ENCODE measurements at places on chromosomes 6 and 20.

DNA sequence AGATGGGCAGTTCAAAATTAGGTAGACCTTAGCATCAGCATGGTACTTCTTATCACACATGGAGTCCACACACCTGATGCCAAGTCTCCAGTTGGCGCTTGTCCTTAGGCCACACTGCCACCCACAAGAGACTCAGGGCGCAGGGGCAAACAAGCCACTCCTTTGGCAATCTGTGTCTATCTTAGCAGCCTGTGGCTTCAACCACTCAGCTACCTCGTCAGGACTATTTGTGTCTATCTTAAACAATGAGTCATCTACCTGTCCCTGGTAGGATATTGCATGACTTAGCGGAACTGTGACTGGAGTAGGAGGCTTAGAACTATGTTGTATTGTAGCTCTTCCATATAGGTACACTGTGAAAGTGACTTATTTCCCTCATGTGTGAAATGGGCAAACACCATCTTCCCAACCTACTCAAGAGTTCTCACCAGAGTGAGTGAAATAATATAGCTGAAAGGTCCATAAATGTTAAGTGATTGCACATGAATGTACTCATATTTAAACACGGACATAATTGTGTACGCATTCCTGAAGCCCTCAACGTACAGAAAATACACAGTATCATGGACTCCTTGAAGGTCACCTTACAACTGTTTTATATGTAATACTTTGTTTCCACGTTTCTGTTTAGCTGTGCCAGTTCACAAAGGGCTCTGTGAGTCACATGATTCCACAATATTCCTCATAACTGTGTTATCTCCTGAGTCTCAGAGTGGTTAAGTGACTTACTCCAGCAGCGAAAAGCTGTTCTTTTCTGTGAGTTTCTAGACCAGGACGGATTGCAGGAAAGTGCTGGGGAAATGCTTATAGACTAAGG is 1.6 kb downstream of the TRIM27 start:
- peak; percentile 16 for DNase-seq

- peak; percentile 11 for DNase-seq
Observed at GRCh38 chr6:122289762-122290539, 109.5 kb upstream of the HSF2 start.

- DNase-seq: no peak
Observed at GRCh38 chr6:75932067-75932466, 140.4 kb downstream of the IMPG1 start.

DNA sequence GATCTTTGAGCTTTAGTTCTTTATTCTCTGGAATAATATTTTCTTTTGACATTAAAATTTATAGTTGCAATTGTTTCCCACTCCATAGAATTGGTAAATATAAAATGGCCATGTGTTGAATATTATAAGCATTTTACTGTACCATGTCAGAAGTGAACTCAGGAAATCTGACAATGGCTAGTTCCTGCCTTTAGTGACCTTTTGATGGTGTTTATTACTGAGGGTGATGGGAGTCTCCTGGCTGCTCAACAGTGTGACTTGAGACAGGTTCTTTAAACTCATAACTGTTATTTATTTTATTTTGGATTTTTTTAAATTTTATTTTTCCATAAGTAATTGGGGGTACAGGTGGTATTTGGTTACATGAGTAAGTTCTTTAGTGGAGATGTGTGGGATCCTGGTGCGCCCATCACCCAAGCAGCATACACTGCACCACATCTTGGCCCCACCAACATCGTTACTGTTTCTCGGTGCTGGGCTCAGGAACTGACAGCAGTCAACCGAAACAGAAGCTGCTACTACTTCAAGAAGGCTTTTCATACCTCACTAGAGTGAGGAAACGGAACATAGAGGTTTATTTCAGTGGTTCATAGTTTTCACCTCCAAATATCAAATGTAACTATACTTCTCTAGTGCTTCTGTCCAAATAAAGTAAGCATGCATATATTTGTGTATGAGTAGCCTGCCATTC is 90.4 kb downstream of the PLEKHG1 start:
- DNase-seq: no peak

DNA sequence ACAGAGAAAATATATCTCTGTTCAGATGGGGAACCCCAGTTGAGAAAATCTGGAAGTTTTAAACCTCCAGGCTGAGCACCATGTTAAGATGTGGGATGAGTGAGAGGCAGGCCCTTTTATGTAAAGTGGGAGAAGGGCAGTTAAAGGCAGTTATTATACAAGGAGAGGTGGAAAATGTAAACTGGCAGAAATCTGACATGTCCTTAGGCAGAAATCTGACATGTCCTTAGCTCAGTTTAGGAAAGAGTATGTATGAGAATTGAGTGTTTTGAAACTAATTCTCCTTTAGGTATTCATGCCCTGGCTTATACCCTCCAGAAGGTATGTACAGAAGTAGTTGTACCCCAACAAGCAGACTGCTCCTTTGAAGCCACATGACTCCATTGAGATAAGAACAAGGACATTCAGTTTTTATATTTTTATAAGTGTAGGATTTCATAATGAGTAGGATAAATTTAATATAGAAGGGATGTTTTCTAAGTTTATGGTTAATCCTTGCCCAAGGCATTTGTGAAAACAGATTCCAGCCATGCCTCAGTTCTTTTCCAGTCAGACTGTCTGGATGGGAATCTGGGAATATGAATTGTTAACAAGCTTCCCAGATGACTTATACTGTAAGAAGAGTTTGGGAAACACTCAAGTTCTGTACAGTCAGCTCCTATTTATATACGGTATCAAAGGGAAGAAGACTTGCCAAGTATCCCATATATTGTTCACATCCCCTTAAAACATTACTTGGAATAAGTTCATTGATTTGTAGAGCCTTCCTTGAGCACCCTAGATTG is 87.7 kb downstream of the SCAND1 start:
- DNase-seq: peak; percentile 74

DNA sequence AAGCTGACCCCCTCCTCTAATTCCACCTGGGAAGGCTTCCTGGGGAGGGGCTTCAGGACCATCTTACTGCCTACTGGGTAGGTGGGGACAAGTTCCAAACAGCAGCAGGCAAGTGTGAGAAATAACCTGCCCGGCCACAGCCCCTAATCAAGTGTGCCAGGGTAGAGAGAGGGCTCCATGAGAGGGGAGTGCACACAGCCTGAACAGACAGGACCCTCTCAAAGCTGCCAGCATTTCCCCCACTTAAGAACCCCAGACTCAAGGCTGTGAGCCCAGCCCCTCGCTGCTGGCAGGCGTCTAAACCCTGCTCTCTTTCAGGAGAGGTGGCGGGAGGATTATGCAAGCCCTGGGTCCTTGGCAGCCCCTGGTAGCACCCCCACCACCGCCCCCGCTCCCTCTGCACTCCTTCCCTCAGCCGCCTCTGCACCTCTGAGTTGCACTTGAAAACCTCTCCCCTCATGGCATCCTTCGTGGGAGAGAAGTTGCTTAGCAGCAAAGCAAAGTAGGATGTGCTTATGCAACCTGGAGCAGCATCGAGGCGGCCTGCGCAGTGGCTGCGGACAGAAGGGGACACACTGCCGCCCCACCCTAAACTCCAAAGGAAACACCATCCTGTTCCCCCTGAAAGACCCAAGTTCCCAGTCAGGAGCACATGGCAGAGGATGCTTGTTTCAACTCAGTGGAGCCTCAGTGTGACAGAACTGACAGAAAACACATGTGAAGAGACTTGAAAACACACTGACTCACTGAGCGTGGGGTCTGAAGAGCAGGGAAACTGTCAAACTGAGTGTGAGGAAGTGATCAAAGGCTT is 10.5 kb downstream of the DDRGK1 start:
- no peak for DNase-seq

DNA sequence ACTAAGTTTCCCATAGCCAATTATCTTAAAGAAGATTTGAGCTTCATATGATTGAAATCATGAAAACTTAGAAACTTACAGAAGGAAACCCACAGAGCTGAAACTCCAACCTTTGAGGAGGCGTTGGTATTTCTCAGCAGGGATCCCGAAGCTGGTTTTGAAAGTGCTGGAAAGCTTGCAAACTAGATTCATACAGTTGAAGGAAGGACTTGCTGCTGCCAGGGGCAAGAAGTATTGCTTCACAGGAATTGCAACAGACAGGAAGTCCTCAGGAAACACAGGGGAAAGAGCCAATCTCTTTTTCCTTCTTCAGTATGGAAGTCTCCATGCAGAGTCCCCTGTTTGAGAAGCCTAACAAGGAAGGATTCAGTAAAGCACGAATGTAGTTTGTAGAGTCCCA is 419.7 kb downstream of the CD109 start:
- DNase-seq: no peak

- no peak for DNase-seq
Observed at GRCh38 chr6:71523548-71523947, 234.9 kb downstream of the OGFRL1 start.

GRCh38 chr6:170267688-170268087 is 23.2 kb downstream of the DLL1 start:
- DNase-seq: no peak

DNA sequence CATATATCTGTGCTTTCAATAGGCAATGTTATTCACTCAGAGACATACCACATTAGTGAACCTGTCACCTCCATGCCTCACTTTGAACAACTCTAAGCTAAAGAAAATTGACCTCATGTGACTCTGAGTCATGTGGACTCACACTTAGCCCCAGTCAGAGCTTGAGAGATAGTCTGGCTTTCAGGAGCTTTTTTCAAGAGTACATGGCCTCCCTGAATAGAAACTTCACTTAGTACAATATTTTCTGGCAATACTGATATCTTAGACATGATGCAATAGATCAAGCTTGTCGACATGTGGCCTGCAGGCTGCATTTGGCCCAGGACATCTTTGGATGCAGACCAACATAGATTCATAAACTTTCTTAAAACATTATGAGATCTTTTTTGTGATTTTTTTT is 8.5 kb downstream of the SPTLC3 start:
- no peak for DNase-seq

- no peak for DNase-seq
Observed at GRCh38 chr20:10963717-10964266, 290.0 kb upstream of the JAG1 start.

DNA sequence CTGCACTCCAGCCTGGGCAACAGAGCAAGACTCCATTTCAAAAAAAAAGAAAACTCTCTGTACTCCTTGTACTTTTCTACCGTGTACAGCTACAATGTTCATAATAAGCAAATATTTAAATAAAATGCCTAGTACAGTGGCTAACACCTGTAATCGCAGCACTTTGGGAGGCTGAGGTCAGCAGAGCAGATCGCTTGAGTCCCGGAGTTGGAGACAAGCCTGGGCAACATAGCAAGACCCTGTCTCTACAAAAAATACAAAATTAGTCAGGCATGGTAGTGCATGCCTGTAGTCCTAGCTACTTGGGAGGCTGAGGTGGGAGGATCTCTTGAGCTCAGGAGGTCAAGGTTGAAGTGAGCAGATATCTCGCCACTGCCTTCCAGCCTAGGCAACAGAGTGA is 5.7 kb downstream of the NAPB start:
- no peak for DNase-seq

DNA sequence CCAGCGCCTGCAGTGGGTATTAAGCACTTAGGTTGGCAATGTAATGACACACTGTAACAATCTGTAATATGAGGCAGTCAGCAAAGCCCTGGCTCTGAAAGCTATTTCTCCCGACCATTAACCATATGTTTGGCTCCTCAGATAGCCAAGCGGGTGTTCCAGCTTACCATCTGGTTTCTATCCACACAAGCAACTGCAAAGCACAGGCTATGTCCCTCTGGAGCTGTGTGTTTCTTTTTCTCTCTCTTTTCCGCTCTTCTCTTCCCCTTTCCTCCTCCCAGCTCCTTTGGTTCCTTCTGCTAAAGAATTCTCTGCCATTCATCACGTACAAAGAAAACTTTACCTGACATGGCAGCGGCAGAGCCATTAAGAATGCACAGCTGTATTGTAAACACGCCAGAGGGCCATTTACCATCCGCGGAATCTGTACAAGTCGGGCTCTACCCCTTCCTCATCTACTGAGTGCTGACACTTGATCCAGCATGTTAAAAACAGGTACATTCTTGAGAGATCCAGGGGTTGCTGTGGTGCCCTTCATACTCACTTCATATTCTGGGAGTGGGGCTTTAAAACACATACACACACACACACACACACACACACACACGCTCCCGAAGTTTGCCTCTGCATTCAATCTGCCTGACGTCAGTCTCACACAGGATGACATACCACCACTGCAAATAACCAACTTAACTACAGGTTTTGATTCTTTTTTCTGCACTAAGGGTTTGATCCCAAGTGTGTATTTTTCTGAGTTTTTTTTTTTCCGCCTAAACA is 77.2 kb downstream of the BACH2 start:
- no peak for DNase-seq

GRCh38 chr6:169577974-169578373 is 123.9 kb downstream of the WDR27 start:
- no peak for DNase-seq

DNA sequence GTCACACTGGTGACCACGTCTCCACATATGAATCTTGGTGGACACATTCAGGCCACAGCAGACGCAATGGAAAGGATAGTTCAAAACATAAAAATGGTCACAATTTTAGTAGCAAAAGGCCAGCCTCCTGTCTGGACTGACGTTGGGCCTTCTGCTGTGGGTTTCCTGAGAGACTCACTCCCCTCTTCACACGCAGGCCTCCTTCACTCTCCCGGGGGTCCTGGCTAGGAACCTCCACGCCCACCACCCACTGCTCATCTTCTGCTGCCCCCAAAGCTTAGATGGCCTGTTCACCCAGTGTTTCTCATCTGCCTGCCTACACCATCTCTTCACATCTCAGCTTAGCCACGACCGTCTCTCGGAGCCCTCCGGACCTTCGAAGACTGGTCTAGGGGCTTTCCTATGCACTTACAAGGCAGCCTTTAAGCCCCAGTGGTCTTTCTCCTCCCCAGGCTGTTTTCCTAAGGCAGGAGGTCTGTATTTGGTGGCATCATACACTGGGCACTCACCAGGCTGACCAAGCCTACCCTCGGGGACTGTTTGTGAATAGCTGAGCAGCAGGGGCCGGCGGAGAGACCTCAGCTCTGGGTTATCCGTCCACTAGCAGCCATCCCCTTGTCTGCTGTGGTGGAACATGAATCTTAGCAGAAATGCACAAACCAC is 46.6 kb upstream of the AFDN start:
- DNase-seq: no peak

- DNase-seq: no peak
Observed at GRCh38 chr6:27616328-27617045, 143.6 kb upstream of the ZNF184 start.

- DNase-seq: no peak
Observed at GRCh38 chr6:154343473-154344308, 12.9 kb downstream of the IPCEF1 start.

DNA sequence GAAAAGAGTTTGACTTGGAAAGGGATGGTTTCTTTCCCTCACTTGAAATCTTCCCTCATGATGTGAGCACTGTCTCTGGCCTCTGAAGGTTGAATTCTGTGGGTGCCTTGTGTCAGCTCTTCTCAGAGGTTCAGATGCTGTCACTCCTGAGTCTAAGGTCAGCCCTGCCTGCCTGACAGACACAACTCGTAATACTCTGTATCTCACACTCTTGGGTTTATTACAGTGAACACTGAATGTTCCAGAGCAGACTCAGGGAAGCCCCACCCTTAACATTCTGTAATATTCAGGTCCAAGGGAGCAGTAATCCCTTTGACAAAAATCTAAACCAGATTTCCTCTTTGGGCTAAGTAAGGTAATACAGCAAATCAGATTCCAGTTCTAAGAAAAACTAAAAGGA is 837.8 kb downstream of the QKI start:
- DNase-seq: no peak

Measured in amniotic stem cell (primary cell).